ENCODE measurements at places on chromosomes 7 and 10. TPM values are rescaled to one million over a fixed set of nuclear protein-coding genes. Genes with fewer than 3 reads are reported as not detected.

Gene MCM10
- total RNA-seq = 14.2 TPM

Gene FAM131B
- 0.44 TPM for total RNA-seq

Gene ELFN1
- total RNA-seq = 0.57 TPM

Gene CHRM2
- under 0.01 TPM for total RNA-seq

Gene PPP1R3C
- total RNA-seq = 0.57 TPM

Gene UNC5B
- 5.3 TPM for total RNA-seq

Gene WDR11
- 114 TPM for total RNA-seq

Gene BTBD16
- not detected for total RNA-seq

Gene HIF1AN
- total RNA-seq = 13.8 TPM

Gene DGKB
- total RNA-seq = not detected

Gene AKR1C8
- total RNA-seq = 0.16 TPM

Gene CNTNAP2
- total RNA-seq = 1.3 TPM
